Psoas muscle (tissue), 8 donors: ENCODE measurements at places on chromosomes 3 and 15.

DNA sequence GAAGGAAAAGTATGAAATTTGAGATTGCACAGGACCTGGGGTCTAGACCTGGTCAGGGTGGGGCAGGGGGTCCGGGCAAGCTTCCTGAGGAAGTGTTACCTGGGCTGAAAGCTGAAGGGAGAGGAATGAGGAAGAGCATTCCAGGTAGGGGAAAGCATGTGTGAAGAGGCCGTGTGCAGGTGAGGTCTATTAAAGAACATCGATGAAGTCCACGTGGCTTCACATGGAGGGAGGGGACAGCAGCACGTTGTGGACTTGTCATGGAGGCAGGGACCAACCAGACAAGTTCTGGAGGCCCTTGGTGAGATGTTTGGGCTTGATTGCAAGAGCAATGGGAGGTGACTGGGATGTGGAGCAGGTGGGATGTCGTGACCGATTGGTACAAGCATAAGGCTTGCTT is 47.1 kb downstream of the IDH2 start:
- DNase-seq, result no peak

- DNase-seq, result no peak
Observed at GRCh38 chr15:80502782-80503181, 98.6 kb downstream of the ARNT2 start.

GRCh38 chr3:97996988-97997387 is 24.8 kb upstream of the RIOX2 start:
- no peak for DNase-seq

DNA sequence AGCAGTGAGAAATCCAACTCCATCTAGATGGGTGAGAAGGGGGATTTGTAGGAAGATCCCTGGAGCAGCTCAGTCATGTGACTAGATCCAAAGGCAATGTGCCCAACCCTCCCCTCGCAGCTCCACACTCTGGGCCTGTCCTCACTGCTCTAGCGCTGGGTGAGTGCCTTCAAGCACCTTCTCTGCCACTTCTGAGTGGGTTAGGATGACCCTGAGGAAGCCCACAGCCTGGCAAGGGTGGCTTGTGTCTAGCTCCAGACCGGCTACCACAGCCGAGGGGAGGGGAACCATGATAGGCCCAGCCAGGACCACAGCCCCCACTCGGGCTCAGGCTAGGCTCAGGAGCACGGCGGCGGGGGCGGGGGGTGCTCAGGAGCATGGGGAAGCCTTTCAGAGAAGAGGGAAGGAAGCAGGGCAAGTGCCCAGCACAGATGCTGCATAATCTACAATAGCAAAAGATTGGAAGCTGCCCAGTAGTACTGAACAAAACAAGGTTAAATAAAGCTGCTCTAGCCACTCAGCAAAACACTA is 1.7 kb downstream of the SPATA12 start:
- no peak for DNase-seq

GRCh38 chr15:42359249-42359648 is at the start of gene CAPN3:
TSS of gene CAPN3 (plus strand) at chr15:42359501. CDS start at chr15:42359806, 305 bp downstream.
- DNase-seq, result no peak

DNA sequence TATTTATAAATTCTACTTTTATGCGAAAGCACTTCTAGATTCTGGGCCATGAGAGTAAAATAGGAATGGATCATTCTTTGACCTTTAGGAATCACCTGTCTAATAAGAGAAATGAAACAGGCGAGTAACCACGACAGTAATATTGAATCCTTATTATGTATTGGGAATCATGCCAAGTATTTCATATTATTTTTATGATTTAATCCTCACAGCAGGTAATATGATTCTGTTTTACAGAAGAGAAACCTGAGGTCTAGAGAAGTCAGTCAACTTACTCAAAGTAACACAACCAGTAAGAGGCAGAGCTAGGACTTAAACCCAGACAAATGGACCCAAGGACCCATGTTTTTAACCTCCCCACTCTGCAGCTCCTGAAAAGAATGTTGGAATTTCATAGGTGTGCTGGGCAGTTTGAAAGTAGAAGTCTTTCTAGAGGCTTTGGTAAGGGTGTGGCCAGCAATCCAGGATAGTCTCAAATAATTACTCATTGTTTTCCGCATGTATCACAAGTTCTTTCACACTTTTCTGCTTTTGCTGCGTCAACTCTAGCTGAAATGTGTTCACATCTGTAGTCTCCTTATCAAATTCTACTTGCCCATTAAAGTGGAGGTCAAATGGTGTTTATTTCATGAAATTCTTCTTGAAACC is 181.7 kb downstream of the TPRG1 start:
- DNase-seq, result no peak

DNA sequence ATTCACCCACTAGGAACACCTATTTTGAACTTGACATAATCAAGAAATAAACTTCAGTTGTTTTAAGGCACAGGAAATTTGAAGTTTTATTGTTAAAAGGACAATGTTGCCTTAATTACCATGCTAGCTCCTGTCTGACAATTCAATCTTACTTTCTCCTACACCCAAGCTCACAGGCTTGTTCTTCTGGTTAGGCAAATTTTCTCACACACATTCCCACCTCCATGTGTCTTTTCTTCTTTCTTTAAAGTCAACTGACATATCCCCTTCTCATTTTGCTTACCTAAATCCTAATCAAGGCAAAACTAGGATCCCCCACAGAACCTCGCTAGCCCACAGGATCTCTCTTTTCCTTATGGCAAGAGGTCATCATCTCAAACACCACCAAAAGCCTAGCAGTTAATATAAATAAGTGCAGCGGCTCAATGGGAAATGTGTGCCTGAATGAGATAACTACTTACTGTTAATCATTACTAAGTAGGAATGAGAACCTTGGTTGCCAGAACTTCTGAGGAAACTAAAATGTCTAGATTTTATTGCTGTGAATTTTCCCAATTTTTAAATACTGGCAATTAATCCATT is 189.3 kb downstream of the PLCH1 start:
- DNase-seq, result no peak

DNA sequence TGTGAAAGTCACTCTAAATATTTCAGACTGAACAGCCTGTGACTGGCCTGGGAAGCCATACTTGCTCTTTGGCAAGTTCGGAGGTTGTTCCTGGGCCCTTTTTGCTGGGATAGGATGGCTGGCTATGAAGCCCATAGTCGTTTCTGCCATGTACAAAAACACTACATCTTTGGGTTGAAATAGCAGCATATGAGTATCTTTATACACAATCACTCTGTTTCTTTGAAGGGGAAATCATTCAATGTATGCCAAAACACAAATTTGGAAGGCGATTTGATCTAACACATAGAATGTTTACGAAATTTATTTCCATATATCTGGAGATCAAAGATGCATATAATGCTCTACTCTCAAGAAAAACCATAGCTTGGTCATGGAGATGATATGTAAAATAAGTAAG is 192.9 kb downstream of the SQOR start:
- DNase-seq, result no peak

GRCh38 chr3:23117856-23118255 is 85.3 kb upstream of the UBE2E2 start:
- DNase-seq, result no peak

GRCh38 chr3:123130079-123130750 is 63.4 kb downstream of the PDIA5 start:
- no peak for DNase-seq

GRCh38 chr15:82136120-82136519 is 90.3 kb upstream of the MEX3B start:
- DNase-seq, result no peak

GRCh38 chr15:53009093-53009492 is 219.0 kb upstream of the ONECUT1 start:
- no peak for DNase-seq

DNA sequence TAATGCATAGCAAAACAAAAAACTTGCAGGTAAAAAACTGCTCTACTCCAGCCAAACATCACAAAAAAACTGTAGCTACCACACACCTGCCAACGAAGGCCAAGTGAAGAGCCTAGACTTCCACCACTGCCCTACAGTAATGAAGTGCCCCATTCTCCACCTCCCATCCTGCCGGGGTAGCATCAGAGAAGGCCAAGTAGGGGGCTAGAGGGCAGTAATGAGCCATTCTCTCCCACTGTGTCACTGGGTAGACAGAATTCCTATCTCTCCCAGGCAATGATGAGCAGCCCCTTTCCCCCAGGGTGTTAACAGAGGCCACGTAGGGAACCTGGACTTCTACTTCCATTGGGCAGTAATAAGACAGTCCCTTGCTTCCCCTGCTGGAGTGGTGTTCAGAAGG is 9.5 kb downstream of the SEC22C start:
- no peak for DNase-seq

- DNase-seq, result no peak
Observed at GRCh38 chr3:188349351-188349901, 195.5 kb downstream of the LPP start.

DNA sequence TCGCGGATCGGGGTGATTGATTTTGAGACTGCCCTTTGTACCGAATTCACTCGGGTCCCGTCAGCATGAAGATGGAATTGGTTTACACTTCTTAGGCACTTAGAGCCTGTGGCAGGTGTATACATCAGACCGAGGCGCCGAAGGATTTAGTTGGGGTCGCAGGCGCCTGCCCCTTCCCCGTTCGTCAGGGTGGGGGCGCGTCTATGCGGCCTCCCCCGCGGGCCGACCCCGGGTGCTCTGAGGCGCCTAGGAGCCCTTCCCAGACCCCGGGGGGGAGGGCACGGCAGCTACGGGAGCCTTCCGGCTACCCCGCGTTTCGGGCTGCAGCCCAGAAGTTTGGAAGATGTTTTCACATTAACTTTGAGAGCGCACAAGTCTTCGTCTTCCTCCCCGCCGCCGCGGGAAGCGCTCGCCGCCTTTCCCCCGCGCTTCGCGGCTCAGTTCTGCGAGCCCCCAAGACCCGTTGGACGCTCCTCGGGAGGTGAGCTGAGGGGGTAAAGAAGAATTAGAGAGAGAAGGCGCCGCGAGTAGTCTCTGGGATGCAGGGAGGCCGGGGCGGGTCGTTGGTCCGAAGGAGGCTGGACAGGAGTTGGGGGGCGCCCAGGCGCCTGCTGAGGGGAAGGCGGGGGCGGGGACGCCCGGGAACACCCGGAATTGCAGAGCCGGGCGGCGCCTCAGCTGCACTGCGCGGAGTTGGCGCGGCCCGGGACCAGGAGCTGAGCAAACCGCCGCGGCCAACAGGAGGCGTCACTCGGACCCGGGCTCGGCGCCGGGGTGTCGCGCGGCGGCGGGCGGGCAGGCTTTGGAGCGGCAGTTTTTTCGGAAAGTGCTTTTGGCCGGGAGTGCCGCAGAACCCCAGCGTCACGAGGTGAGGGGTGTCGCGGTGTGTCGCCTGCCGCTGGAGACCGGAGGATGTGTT is 780 bp downstream of the TIPARP start:
- peak; percentile 82 for DNase-seq

DNA sequence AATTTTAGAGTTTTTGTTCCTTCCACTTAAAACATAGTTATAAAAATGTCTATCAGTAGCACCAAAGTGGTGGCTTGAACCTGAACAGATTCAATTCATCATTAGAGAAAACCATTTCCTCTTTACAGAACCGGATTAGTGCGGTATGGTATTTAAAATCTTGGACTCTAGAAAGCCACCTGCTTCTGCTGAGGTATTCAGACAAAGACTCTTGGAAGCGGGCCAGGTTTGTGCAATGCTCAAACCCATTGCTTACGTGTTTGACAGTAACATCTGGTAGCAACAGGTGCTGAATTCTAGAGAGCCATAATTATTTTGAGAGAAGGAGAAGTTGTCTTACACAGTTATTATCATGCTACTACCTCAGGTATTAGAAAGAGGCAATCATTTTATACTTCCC is 290.5 kb downstream of the NAALADL2 start:
- no peak for DNase-seq

DNA sequence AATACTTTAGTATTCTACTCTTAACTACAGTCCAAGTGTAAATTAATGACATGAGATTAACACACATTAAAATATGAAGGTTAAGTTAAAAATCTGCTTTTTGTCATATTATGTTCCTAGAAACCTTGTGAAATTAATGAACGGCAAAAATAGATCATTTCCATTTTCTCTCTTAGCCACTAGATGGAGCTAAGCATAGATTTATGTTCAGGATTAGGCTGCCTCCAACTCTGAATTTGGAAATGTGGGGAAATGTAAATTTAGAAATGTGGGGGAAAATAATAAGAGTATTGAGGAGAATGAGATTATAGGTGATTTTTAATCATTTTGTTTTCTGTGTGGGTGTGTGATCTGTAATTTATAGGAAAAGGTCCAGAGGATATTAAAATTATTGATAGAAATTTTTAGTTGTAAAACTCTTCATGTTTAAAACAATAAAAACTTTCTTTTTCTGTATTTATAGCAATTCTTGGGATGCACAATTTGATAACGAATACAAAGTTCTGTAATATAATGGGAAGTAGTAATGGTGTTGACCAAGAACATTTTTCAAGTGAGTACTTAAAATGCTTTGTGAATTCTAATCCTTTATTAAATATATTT is 59.2 kb downstream of the TMOD3 start:
- no peak for DNase-seq

GRCh38 chr3:48898383-48899234 is at the start of gene SLC25A20:
TSS of gene SLC25A20 (minus strand) at chr3:48898882. CDS start at chr3:48898794, 88 bp downstream.
- peak; percentile 95 for DNase-seq

DNA sequence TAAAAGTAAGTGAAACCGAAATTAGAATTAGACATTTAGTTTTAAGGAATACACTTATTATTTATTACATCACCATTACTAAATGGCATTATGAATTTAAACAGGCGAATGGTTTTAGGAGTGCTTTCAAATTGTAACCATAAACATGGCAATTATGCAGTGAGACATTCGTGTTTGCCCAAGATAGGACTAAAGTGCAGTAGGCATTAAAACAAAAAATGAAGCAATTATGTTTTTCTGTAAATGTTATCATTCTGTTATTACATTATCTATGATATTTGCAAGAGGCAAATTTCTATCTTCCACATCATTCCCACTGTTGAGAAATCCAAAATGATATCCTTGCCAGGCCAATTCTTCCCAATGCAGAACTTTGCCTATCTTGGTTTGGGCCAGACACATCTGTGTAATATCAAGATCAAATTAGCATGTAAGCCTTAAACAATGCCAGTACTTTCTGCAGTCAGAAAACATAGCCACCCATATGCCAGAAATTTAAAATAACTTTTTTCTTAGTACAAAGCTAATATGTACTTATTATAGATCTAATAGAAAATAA is 156.9 kb downstream of the ATP8B4 start:
- DNase-seq, result no peak

DNA sequence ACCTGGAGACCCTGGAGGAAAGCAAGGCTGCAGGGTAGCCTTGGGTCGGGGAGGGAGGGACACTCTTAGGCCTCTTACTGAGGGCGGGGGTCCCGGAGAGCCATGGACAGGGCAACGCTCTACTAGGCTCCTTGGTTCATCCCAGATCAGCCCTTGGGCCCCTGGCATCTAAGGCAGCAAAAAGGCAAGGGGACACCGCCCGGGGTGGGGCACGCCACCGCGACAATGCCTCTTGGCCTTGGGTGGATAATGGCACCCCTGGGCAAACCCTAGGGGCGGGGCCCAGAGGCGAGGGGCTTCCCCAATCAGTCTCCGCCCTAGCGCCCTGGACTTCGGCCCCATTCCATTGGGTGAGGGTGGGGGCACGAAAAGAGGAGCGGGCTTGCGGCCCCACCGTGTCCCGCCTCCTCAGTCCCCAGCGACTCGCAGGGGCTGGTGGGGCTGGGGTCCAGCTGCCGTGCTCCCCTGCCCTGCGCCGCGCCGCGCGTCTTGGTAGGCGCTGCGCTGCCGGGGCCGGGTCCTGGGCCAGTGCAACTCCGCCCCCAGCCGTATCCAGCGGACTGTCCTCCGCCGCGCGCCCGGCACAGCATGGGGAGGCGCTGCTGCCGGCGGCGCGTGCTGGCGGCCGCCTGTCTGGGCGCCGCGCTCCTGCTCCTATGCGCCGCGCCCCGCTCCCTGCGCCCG is at the start of gene CHST13:
TSS of gene CHST13 (plus strand) at position 411 of the 684 bp plus-strand sequence. CDS start at position 589, 178 bp downstream.
- DNase-seq, result peak; percentile 53

GRCh38 chr3:95154766-95155165 is 1091.9 kb downstream of the NSUN3 start:
- DNase-seq, result no peak
